ENCODE measurements at places on chromosomes 3 and 15.

DNA sequence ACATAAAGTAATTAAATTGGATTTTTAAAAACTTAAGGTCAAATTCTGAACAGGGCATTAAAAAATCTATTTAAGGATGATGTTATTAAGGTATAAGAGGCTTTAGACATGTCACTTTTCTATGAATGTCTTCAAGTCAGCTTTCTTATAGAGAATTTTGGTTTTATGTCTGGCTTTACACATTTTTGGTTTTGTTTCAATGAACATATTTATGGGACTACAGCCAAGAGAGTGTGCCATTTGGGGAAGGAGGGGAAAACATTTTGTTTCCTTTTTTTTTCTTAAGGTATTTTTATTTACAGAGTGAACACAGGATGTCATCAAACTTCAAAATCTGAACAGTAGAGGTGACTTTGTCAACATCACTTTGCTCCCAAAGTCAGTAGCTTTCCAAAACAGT is 222.8 kb downstream of the DPH6 start:
- DNase-seq, result no peak

GRCh38 chr15:66614951-66615760 is 49.4 kb upstream of the LCTL start:
- no peak for DNase-seq

DNA sequence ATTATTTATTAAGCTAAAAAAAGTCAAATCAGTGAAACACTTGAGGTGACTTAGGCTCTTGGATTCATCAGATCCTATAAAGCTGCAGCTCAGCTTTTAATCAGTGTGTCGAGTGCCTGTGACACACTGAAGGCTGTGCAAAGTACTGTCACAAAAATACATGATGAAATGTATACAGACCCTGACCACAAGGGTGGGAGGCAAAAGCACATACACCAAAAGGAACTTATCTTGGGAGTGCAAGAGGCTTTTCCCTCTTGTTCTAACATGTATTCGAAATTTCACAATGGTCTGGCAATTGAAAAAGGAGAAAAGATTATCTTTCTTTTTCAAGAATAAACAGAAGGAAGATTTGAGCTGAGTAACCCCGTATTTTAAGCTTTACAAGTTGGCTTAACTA is 35.9 kb downstream of the VGLL4 start:
- no peak for DNase-seq

- no peak for DNase-seq
These were observed 43.0 kb downstream of the ARRDC4 start for GRCh38 chr15:98003518-98003917.

DNA sequence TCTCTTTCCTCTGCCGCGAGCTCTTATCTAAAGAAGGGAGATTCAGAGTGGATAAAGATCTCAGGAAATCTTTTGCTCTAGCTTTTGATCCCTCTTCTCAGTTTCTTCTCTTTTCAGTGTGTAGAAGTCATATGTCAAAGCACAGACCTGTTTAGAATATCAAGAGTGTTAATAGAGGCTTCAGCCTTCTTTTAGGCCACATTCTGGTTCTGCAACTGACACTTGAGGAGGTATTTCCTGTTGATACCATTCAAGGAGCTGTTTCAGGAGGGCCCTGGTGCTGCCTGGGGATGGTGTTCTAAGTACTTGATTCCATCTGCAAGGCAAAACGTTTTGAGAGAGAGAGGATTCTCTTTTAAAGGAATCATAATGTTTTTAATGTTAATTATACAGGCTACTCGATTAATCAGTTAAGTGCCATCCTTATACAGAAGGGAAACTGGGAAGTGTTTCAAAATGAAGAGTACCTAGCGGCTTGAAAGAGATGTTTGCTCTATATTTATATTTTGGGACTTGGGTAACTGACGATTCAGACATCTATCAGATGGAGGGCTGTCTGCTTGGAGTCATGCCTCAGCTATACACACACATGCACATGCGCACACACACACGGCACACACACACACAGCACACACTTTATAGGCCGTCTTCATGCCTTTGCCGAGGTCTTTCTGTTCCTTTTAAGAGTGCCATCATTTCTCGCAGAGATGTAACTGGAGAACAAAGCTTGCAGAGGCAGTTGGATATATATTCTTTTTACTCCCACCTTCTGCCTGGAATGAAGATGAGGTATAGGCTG is 313.9 kb downstream of the PTPRG start:
- DNase-seq, result no peak

DNA sequence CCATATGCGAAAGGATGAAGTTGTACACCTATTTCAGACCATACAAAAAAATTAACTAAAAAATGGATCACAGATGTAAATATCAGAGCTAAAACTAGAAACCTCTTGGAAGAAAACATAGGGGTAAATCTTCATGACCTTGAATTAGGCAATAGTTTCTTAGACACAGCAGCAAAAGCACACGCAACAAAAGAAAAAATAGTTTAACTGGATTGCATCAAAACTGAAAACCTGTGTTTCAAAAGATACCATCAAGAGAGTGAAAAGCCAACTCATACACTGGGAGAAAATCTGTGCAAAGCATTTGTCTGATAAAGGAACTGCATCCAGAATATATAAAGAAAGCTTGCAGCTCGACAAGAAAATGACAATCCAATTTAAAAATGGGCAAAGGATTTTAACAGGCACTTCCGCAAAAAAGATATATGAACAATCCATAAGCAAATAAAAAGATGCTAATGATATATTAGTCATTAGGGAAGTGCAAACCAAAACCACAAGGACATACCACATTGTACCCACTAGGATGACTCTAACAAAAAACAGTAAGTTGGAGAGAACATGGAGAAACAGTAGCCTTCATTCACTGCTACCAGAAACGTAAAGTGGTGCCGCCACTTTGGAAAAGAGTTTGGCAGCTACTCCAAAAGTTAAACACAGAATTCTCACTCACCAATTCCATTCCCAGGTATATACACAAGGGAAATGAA is 263.1 kb downstream of the ADAMTS17 start:
- DNase-seq, result no peak

GRCh38 chr3:125418306-125418705 is 43.2 kb upstream of the ZNF148 start:
- DNase-seq, result no peak

- no peak for DNase-seq
These were observed 29.5 kb downstream of the GYG1 start for GRCh38 chr3:149020839-149021252.

- DNase-seq, result no peak
These were observed 112.5 kb downstream of the ZIC1 start for GRCh38 chr3:147521646-147522045.

GRCh38 chr3:73609655-73610054 is 15.1 kb downstream of the PDZRN3 start:
- DNase-seq, result no peak

GRCh38 chr3:178454726-178455125 is 81.5 kb upstream of the KCNMB2 start:
- no peak for DNase-seq

DNA sequence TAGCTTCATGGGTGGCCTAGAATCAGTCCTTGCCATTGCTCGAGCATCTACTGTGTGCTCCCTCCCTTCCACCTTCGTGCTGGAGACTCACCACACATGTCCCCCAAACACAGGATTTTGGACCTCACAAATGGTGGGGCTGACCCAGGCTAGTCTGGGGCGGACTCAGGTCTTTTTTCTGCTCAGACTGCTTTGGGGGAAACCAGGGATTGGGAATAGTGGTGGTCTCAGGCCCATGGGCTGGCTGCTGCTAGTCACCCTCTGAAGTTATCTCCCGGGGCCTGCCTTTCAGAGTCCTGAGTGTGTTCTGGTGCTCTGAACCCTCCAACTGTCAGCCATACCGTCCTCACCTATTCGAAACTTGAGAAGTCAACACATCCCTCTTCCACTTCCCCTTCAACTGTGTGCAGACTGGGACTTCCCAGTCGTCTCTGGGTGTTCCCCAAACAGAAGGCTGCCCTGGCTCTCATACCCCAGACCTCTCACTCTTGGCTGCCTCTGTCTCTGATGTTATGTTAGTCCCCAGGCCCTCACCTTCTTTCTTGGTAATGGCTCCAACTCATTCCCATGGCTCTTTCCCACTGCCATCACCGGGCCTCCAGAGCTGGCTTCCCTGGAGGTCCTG is 46.0 kb downstream of the PPCDC start:
- no peak for DNase-seq

- DNase-seq, result no peak
These were observed 25.7 kb upstream of the ULK4 start for GRCh38 chr3:41987627-41988026.

DNA sequence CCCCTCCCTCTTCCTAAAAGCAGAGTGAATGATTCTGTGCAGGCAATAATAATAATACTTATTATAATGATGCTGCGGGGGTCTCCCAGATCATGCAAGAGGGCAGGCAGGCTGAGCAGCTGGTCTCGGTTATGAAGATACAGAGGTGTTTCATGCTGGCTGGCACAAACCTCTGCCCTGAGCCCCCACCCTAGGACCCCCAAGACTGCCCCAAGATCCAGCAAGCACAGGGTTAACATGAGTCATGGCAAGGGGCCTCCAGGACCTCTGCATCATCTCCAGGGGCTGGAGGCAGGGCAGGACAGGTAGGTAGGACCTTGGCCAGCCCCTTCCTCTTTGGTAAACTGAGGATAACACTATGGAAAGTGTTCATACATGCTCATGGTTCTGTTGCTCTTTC is 2.7 kb downstream of the MGLL start:
- no peak for DNase-seq

GRCh38 chr3:52238193-52238760 is 681 bp downstream of the TWF2 start:
- DNase-seq, result no peak

DNA sequence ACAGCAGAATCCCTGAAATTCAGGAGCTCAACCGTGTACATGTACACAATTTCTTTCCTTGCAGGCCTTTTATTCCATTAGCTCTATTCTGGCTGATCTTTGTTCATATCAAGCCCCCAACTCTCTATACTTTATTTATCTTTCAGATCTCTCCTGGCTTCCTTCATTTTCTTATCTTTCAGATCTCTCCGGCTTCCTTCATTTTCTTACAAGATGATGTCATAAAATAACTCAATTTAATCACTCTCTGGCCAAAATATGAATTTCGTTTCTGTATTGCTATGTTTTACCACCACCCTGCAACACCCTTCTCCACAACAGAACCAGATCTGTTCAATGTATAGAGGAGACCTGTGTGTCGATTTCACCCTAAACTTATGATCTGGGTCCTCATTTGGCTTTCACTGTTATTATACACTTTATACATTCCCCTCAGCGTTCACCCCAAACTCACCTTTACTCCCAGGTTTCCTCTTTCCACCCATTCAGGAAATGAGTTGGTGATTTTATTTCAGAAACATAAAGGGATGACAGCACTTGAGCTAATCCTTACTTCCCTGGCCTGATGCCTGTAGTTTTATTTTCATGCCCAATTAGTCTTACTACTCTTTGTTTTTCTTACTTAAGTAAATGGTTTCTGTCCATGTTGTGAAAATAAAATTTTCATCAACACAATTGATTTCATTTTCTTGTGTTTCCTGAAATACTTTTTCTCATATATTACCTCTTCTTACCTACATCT is 195.5 kb downstream of the BCHE start:
- no peak for DNase-seq

- no peak for DNase-seq
These were observed 315.4 kb downstream of the LPP start for GRCh38 chr3:188469228-188469885.

DNA sequence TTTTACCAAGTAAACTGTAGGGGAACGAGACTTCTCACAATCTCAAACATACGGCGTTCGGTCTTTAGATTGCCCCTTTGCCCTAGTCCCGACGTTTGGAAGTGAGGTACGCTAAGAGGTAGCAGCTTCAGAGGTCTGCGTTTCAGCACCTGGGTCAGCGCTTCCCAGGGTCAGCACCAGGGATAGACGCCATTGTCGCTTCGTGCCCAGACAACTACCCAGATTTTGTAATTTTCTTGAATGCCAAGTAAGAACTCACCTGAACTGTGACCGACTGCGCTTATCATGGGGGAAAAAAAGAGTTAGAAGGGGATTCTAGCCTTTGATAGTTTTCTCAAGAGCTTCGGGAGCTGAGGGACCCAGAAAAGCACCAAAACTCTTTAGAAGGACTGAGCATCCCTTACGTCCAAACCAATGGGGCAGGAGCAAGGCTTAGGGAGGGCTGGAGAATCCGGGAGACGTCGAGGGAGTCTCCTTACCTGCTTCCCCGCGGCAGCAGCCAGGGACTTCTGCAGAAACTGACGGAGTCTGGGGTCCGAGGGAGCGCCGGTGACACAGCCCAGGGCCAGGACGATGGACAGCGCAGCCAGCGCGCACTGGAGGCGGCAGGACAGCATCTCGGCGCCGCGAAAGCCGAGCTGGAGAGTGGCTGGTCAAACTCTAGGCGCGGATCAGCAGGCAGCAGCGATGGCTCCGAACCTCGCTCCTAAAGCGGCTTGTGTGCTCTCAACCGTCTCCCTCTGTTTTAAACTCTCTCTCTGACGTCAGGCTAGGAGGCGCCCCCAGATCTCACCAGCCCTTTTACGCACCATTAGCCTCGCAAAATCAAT is at the start of gene SST:
Gene SST (minus strand): TSS at position 720 of the 830 bp plus-strand sequence. CDS start 103 bp downstream, at position 617.
- no peak for DNase-seq
